ENCODE measurements at places on chromosomes 13 and 19. TPM values are rescaled to one million over a fixed set of nuclear protein-coding genes. Genes with fewer than 3 reads are reported as not detected.

ALOX5AP gene
- polyA plus RNA-seq: 4.3 TPM

LRP3 gene
- 19.2 TPM for polyA plus RNA-seq

- DNase-seq: no peak
Measured at GRCh38 chr19:3338541-3339181, 27.7 kb upstream of the NFIC start.

GRCh38 chr13:106362707-106363106 lies 172.8 kb downstream of the EFNB2 start:
- no peak for DNase-seq

DNA sequence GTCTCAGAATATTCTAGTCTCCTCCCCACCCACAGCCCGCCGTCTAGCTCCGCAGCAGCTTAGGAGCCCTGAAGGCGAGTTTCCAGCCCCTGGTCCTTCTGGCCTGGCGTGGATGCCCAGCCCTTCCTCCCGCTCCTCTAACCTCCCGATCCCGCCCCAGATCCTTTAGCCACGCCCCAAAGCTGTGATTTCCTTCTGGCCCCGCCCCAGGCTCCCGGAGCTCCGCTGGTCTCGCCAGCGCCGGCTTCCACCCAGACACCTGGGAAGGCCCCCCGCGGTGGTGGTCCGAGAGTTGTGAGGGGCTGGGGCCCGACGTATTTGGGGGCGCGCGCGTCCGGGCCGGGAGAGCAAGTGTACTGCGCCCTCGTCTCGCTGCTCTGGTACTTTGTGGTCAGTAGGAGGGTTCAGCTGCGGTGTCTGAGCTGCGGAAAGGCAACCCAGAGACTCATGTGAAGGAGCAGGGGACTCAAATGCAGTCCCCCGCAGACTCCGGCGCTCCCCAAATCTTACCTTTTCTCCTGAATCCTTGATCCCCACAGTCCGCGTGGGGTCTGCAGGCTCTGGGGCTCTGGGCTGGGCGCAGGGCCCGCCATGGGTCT lies at the start of gene CGB7:
TSS of gene CGB7 (minus strand) at position 114 of the 599 bp plus-strand sequence. CDS start 2,374 bp downstream, outside the sequence.
- DNase-seq: no peak

DNA sequence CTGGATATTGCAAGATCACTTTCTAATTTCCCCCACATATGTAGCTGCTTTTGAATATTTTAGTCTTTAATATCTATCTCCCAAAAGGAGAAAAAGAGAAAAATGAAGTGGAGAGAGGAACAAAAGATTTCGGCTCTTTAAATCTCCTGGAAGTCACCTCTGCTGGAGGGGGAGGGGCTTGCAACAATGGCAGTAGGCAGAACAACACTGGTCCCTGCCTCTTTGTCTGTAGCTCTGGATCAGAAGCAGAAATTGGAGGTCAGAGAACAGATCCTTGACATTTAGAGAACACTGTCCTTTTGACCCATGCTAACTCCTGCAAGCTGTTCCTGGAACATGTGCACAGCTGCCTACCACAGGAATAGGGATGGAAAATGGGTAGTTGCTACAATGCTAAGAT lies 86.7 kb upstream of the GPR12 start:
- DNase-seq: no peak

- DNase-seq: no peak
Measured at GRCh38 chr13:23928985-23929384, 31.7 kb upstream of the C1QTNF9B start.

GRCh38 chr19:29263305-29264135 lies 50.6 kb upstream of the UQCRFS1 start:
- no peak for DNase-seq
